ENCODE measurements at places on chromosomes 6 and 20. TPM values are rescaled to one million over a fixed set of nuclear protein-coding genes. Genes with fewer than 3 reads are reported as not detected.

Gene RRAGD
- 154 TPM for total RNA-seq

Gene FHL5
- 0.45 TPM for total RNA-seq

Gene IPCEF1
- total RNA-seq, result 1.8 TPM

Gene CYP21A2
- 3.2 TPM for total RNA-seq

Gene POU3F2
- not detected for total RNA-seq

Gene RGS17
- 0.25 TPM for total RNA-seq

DNA sequence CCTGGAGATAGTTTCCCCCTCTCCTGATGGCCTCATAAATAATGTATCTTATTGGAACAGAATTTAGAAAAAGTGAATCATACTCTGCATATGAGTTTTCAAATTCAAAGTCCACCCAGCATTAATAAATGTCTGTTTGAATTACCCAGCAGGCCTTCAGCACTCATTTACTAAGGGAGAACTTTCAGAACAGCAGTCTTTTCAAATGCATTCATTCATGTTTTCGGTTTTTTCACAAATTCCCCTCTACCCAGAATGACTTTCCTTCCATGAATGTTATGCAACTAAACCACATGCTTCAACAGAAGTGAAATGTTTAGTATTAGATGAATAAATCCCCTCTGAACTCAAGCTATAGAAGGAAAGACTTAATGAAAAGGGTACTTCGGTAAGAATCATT is 92.4 kb downstream of the RTN4IP1 start:
- DNase-seq, result no peak

GRCh38 chr6:43771858-43772680 is 2.1 kb downstream of the VEGFA start:
- DNase-seq, result peak; percentile 74

- DNase-seq, result no peak
These were observed 99.0 kb upstream of the SOX4 start for GRCh38 chr6:21494505-21494904.

DNA sequence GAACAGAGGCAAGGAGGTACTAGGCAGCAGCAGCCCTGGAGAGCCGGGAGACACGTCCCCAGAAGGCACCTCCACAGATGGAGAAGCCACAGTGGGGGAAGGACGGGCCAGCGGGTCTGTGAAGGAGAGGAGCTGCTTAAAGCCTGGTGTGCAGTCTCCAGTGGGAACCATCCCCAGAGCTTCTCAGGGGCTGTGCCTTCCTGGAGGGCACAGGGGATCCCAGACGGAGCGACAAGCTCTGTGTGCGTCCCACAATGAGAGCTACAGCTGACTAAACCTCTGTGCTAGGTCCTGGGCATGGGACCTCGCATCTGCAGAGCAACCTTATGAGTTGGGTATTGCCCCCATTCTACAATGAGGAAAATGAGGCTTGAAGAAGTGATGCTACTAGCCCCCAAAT is 50.7 kb downstream of the EZR start:
- no peak for DNase-seq

GRCh38 chr6:109872968-109873545 is 105.1 kb upstream of the GPR6 start:
- no peak for DNase-seq

GRCh38 chr6:137734875-137735182 is 132.2 kb upstream of the TNFAIP3 start:
- no peak for DNase-seq

DNA sequence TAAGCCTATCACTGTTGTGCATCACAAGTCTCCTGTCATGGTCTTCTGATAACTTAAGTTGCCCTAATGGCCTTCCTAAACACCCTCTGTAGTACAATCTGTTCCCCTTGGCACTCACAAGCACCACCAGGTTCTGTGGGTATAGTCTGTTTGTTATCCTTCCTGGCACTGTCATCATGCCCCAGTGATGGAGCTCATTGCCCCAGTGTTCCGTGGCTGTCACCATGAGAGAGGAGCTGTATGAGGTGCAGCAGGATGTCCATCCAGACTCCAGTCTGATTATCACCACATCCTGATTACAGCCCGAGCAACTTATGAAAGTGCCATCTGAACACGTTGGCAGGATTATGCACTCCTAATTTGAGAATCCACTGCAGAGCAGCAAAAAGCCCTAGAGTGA is 380.1 kb downstream of the FRK start:
- DNase-seq, result no peak

GRCh38 chr20:7836076-7836475 is 104.2 kb downstream of the HAO1 start:
- no peak for DNase-seq

- no peak for DNase-seq
These were observed 176.2 kb upstream of the PRND start for GRCh38 chr20:4545526-4545925.

GRCh38 chr6:11763460-11764249 is 14.9 kb downstream of the ADTRP start:
- no peak for DNase-seq

- DNase-seq, result no peak
These were observed 9.3 kb upstream of the FBXO9 start for GRCh38 chr6:53055873-53056272.

DNA sequence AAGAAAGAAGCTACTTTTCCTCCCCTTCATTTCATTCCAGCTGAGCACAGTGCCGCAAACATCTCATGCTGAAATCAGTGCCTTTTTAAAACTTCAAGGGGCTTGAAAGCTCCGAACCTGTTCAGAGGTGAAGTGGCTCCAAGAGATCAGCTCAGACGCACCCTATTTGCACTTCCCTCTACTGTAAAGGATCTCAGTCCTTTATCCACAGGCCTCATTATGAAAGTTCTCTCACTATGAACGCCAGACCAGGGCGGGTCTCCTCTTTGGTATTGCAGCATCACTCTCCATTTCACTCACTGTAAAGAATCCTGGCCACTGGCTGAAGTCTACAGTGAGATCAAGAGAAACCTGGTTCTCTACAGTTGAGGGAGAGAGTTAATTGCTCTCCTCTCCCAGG is 232.7 kb upstream of the POU3F2 start:
- DNase-seq, result no peak

DNA sequence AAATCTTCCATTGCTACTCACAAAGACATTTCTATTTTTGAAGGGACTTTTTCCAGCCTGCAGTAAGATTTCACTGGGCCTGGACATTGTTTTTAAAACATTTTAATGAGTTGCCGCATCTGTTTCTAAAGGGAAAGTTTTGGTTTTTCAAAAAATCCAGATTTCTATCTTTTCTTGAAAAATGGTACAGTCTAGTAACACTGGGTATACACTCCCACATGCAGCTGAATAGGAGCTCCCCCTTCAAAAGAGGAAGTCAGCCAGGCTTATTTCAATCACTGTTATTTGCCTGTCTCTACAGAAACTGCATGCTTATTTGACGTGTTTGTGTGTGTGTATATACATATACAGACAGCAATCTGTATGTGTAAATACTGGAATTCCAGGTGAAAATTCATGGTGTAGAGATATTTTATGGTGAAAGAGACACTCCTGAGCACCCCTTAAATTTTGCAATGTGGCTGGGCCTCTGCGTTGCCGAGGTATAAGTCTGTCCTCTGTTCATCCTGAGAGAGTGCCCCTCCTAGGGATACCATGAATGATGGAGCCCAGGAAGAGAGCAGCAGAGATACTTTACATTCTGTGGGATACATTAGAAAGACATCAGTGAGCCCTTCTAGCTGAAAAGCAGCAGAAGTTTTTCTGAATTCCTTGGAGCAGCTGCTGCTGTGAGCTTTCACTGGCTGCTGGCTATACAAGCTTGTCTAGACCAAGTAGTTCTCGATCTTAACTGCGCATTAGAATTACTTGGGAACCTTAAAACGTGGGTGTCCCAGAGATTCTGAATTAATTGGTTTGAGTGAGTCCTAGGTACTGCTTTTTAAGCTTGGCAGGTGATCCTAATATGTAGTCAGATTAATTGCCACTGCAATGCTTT is 12.0 kb upstream of the ABRACL start:
- DNase-seq, result no peak

DNA sequence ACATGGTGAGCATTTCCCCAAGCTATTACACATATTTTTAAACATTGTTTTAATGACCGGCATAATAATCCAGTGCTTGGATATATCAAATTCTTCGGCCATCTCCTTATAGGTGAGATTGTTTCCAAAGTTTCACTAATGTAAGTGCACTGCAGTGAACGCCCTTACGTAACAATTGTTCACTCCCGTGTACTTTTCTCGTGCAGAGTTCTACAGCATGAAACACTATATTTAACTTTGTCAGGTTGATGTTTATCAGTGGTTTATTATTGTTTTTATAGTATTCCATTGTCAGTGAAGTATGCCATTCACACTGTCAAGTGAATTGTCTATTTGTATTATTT is 3.4 kb upstream of the GZF1 start:
- no peak for DNase-seq

- no peak for DNase-seq
These were observed 320.3 kb downstream of the RFPL4B start for GRCh38 chr6:112667427-112667826.

DNA sequence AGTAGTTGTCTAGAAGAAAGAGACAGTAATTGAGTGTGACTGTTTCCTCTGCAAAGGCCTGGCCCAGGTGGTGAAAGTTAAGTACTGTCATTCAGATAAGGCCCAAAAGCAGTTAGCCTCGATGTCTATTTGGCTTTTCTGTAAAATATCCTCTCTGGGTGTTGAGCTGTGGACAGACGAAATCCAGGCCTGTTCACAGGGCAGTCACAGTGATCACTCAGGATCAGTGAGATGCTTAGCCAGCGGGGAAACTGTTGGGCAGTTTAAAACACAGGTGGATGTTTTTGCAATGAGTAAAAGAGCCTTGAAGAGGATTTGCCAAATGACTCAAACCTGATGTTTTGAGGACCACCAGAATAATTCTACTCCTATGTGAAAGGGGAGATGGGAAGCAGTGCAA is 22.0 kb upstream of the PRDM1 start:
- DNase-seq, result no peak

DNA sequence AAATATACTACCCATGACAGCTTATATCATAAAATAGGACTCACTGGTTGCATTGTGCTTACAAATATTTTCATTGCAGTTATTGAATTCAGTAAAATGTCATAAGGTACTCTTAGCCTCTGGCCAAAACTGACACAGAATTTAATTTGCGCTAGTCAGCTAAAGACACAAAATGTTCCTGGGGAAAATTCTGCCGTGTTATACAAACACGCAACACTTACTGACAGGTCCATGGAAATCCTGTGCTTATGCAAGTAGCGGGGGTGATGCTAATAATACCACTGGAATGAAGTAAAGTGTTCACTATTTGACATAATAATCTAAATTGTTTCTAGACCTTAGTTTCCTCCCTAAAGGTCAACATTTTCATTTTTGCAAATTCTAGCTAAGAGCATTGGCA is 354.4 kb upstream of the RSPO3 start:
- DNase-seq, result no peak

DNA sequence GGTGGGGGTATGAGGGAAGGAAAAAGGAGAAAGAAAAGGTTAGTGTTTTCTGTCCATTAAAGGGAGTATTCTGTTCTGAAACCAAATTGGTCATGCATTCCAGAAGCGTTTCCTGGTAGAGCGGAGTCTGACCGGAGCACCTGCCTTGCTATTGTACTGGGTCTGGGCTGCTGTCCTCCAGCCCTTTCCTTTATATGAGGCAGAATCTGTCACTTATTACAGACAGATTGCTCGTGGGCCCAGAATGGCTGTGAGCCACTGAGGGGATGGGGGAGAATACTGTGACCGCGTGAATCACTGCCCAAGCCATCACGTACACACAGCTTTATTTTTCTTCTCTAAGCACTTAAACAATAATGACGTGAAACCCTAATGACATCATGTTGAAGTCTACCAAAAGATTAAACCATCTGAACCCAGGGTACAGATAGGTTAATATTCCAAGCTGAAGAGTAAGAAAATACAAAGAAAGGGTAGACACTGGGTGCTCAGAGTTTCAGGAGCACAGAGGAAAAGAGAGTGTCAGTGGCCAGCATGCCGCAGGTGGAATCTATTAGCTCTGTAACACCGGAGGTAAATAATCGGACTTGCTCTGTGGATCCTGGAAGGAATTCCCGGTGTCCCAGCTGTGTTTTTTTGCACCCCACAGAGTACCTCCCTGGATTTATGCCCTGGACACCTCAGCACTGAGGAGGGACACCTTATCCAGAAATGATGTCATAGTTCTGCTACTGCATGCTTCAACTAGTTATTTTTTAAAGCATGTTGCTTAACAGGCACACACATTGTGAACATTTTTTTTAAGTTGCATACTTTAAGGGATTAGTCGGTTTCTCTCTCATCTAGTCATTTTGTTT is 573.3 kb downstream of the PKHD1 start:
- DNase-seq, result no peak

DNA sequence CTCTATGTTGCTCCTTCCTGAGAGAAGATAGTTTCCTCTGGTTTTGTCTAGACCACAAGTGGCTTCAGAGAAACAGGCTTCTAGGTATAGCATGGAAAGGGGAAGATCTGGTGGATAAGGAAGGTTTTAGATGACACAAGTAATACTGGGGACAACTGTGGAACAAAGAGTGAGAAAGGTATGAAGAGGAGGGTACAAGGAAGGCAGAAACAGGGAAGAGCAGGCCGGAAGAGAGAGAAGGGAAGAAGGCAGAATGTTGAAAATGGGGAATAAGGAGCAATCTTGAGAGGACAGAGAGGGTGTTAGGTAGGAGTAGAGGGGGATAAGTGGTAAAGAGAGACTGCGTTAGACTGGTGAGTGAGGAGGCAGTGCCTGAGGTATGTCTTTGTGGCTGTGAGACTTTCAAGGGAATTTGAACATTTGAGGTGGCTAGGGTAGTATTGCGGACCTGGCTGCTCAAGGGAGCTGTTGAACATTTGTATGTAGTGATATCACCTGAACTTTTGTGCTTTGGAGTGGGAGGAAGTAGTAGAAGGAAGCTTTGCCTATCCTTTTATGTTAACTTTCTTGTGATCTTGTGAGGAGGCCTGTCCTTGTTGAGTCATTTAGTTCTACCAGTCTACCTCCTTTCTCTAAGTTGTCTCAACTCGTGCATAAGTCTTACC is 69.5 kb downstream of the FOXO3 start:
- no peak for DNase-seq

GRCh38 chr6:31769684-31770371 is 7.3 kb downstream of the VWA7 start:
- peak; percentile 86 for DNase-seq

- DNase-seq, result no peak
These were observed 1.9 kb downstream of the LTV1 start for GRCh38 chr6:143845033-143845432.

GRCh38 chr20:24465159-24465558 is 4.3 kb upstream of the SYNDIG1 start:
- no peak for DNase-seq

- no peak for DNase-seq
These were observed 348.8 kb downstream of the UTRN start for GRCh38 chr6:144633886-144634285.

DNA sequence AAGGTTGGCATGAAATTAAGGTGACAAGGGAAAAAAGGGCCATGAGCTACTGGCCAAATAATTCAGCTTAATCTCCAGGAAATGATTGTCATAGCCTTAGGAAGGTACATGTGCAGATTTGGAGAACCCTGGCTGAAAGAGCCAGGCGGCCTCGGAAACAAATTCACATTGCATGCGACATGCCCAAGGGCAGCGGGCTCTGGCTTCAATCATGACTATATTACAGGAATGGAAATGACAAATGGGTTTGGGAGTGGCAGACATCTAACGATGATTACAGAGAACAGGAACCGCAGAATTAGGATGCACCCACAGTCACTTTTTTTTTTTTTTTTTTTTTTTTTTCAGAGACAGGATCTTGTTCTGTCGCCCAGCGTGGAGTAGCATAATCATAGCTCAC is 112.4 kb upstream of the SALL4 start:
- DNase-seq, result no peak

Measured in right cardiac atrium (tissue), 5 donors.